ENCODE measurements at places on chromosomes 4 and X. TPM values are rescaled to one million over a fixed set of nuclear protein-coding genes. Genes with fewer than 3 reads are reported as not detected.

DNA sequence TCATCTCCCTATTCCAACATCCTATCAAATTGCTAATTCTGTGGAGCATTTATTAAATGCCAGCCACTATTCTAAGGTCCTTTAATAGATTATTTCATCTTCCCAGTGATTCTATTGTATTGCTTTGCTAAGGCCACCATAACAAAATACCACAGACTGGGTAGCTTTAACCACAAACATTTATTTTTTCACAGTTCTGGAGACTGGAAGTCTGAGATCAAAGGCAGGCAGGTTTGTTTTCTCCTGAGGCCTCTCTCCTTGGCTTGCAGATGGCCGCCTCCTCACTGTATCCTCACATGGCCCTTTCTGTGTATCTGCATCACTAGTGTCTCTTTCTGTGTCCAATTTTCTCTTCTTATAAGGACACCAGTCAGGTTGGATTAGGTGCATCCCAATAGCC, 64.5 kb downstream of the CPE start:
- DNase-seq: no peak

CENPVL1 gene
- not detected for total RNA-seq

DNA sequence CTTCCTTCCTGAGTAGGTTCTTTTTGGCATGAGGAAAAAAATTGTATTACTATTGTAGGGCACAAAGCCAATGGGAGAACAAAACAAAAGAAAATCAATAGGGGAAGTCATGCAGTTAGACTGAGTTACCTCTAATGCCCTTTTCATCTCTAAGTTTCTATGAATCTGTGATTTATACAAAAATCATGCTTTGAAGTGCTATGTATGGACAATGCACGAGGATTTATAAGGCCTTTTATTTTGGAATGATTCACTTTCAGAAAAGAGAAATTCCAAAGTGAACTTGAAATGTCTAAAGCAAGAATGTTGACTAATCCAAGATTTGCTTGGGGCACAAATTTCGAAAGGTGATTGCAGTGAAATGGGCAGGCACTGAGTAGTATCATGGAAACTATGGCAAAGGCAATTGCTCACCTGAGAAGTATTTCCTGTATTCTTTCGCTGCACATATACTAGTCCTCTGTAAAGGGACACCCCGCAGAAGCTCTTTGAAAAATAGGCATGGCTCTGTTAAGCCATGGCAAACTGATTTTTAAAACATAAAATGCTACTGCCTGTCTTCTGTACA, 52.8 kb downstream of the ADGRG4 start:
- DNase-seq: no peak

GRCh38 chr4:22635692-22636091, 57.0 kb upstream of the GBA3 start:
- no peak for DNase-seq

DNA sequence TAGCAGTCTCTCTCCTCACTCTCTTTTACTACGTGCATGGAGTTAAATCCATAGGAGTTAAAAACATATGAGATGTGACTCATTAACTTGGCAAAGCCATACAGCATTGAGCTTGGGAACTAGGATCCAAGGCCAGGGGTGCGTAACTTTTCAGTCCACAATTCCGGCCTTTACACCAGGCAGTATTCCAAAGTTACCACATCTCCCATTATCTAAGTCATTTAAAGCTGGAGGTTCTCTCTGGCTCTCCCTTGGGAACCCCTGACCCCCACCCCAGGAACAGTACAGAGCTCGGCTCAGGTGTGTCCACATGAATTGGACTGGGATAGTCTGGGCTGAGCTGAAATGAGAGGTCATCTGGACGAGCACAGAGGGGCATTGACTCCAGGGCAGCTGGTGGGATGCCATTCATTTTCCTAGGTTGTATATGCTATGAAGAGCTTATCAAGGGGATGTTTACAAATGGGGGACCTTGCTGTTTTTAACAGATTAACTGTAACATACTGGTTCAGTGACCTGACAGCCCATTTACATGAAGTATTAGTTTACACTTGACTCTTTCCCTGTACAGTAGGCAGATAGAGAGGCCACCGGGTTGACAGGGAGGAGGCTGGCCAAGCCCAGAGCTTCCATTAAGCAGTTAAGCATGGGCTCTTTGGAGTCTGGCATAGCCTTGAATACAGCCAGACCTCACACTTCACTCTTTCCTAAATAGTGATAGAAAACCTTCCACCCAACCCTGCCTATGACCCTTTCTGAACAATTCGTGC, 128.8 kb downstream of the RAB28 start:
- peak; percentile 92 for DNase-seq

EDA2R gene
- 8.1 TPM for total RNA-seq

DNA sequence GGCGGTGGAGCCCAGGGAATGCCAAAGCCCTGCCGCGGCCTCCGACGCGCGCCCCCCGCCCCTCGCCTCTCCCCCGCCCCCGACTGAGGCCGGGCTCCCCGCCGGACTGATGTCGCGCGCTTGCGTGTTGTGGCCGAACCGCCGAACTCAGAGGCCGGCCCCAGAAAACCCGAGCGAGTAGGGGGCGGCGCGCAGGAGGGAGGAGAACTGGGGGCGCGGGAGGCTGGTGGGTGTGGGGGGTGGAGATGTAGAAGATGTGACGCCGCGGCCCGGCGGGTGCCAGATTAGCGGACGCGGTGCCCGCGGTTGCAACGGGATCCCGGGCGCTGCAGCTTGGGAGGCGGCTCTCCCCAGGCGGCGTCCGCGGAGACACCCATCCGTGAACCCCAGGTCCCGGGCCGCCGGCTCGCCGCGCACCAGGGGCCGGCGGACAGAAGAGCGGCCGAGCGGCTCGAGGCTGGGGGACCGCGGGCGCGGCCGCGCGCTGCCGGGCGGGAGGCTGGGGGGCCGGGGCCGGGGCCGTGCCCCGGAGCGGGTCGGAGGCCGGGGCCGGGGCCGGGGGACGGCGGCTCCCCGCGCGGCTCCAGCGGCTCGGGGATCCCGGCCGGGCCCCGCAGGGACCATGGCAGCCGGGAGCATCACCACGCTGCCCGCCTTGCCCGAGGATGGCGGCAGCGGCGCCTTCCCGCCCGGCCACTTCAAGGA, at the start of gene FGF2:
Gene FGF2 (plus strand): TSS at position 279 of the 705 bp plus-strand sequence. CDS start 344 bp downstream, at position 623.
- DNase-seq: peak; percentile 69

- DNase-seq: peak; percentile 6
Observed at GRCh38 chr4:121070696-121071639, 1.4 kb downstream of the NDNF start.

GAGE1 gene
- not detected for total RNA-seq

- DNase-seq: peak; percentile 40
Observed at GRCh38 chr4:37717576-37717975, 31.4 kb upstream of the RELL1 start.

DNA sequence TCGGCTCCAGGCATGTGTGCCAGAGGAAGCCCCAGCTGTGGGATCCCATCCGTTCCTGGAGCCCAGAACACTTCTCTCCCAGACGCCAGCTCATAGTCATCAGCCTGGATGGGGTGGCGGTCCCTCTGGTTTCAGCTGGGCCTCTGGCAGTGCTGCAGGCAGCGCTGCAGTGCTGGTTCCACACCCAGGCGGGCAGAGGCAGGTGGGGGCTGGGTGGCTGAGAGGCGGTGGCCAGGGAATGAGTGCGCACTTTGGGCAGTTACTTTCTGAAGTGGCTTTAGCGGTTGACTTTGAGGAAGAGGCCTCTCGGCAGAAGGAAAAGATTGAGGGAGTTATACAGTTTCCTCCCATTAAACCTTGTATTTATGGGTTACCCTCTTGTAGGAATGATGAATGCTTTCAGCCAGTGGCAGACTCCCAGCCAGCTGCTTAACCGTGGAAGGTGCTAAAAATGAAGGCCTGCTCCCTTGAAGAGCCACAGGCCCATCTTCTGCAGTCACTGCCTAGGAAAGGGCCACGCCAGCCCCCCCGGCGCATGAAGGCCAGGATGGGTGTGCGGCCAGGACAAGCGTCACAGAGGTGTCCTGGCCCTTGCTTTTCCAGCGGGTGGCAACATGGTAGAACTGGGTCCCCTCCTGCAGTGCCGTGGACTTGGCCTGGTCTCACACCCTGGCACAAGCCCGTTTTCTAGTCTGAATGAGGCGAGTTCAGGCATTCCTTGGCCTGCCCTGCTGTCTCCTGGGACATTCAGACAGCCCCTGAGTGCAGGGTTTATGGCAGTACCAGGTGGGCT, 9.9 kb downstream of the TADA2B start:
- no peak for DNase-seq

DNA sequence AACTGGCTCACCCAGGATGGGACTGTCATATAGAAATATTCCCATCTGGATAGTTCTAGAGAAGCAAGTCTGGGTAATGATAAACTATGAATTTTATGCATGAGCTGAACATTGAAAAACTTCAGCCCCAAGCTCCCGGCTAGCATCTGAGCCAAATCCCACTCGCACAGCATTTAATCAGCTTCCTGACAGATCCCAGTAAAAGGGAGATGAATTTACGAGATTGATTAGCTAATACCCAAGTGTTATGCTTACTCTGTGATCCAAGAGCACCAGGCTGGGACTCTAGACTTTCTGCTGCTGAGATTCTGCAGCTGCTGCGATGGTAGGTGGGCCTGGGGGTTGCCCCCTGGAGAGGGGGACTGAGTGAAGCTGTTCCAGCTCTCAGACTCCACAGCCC, 28.0 kb downstream of the FRMPD3 start:
- no peak for DNase-seq

DNA sequence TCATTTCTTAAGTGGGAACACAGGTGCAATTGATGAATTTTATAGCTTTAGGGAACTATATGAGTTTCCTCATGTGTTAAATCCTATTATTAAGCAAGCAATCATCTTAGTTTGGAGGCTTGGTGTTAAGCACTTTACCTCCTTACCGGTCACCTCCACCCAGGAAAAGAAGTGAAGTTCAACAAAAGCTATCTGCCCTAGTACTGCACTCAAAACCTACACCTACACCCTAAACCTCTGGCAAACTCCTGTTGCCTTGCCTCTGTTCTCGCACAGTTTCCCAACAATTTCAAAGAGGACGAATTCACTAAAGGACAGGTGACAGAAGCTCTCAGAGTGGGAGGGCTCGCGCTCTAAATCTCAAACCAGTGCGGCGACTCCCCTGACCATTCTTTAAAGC, 85.7 kb upstream of the TENT5D start:
- no peak for DNase-seq

- DNase-seq: peak; percentile 57
Observed at GRCh38 chrX:13151828-13152517, 107.6 kb upstream of the FAM9C start.

DNA sequence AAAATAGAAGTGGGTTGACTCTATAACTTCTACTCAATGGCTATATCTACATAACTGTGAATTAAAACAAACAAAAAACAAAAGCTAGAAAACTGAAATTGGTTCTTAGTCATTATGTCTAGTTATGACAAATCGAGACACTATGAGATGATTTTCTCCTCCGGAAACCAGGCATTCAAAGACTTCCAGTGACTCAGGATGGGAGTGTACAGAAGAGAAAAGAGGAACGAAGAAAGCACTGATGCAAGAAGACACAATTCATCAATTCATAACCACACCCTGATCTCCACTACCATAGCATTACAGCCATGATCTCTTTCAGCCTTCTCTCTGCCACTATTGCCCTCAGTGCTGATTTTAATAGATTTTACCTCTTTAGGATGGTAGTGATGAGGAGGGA, 253.6 kb downstream of the CBLL2 start:
- no peak for DNase-seq

All from fibroblast of villous mesenchyme (primary cell).